ENCODE measurements at places on chromosomes 11 and 22.

GRCh38 chr22:45318558-45319323 is 9.0 kb downstream of the FAM118A start:
- no peak for DNase-seq

- no peak for DNase-seq
Observed at GRCh38 chr11:130431801-130432200, 3.4 kb upstream of the ADAMTS8 start.

- no peak for DNase-seq
Observed at GRCh38 chr11:2575591-2576051, 124.2 kb downstream of the KCNQ1OT1 start.

DNA sequence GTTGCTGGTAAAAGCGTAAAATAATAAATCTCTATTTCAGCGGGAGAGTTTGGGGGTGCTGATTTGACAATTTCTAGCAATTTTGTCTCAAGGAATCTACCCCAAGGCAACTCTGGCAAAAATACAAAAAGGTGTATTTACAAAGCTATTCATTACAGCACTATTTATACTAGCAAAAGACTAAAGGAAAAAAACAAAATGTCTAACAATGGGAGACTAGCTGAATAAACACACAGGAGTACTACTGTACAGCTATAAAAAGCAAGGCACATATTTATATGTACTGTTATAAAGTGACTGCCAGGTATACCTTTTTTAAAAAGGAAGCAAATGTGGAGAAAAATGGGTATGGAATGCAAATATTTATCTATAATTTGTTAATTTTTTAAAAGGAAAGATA is 32.7 kb downstream of the SLC35F2 start:
- DNase-seq: no peak

GRCh38 chr11:65778901-65779668 is 1.7 kb downstream of the AP5B1 start:
- no peak for DNase-seq

- DNase-seq: no peak
Observed at GRCh38 chr11:115848080-115848479, 343.9 kb upstream of the CADM1 start.

GRCh38 chr11:112398798-112399478 is 138.3 kb upstream of the PLET1 start:
- no peak for DNase-seq

GRCh38 chr11:67043572-67044349 is 12.9 kb upstream of the RHOD start:
- DNase-seq: no peak

- no peak for DNase-seq
Observed at GRCh38 chr11:78630561-78631303, 56.1 kb upstream of the NARS2 start.

DNA sequence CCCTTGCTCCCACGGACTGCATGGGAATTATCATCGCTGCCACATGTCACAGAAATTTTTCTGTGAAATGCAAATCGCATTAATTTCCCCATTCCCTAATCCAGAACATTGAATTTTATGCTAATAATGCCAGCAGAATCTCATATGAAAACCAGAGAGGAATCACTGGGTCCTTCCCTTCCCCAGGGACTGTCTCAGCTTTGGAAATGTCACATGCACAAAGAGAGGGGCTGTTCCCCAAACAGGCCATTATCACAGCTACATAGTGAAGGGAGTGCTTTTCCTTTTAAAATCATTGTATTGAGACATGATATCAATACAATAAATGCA is 954.5 kb downstream of the BRD1 start:
- no peak for DNase-seq

- DNase-seq: no peak
Observed at GRCh38 chr11:35160902-35161597, 22.1 kb downstream of the CD44 start.

DNA sequence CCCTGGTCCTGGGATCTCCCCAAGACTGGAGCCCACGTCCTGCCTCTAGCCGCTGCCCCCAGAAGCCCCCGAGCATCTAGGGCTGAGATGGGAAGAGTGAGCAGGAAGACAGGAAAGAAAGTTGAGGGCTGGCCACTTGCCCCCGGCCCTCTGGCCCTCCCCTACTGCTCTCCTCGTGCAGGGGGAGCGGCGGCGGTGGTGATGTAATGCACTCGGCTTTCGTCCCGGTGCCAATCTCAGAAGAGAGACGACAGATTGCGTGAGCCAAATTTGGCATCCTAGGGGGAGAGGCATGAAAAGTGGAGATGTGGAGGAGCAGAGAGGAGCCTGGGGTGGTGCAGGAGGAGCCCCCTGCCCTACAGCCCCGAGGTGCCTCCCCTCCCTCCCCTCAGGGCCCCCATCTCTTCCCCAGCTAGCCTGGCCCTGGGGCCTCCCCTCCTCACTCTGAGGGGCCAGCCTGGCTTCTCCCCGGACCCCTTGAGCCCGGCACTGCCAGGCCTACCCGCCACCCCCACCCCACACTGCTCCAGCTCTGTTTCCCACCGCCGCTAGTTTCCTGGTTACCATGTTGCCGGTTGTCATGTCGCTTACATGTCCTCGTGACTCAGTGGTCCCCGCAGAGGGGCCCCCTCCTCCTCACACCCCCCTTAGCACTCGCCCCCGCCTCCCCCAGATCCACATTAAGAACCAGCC is 2.5 kb downstream of the KCNJ4 start:
- no peak for DNase-seq

- DNase-seq: no peak
Observed at GRCh38 chr11:40030867-40031266, 1428.6 kb downstream of the LRRC4C start.

GRCh38 chr11:61133956-61134662 is 27.1 kb downstream of the VPS37C start:
- no peak for DNase-seq

DNA sequence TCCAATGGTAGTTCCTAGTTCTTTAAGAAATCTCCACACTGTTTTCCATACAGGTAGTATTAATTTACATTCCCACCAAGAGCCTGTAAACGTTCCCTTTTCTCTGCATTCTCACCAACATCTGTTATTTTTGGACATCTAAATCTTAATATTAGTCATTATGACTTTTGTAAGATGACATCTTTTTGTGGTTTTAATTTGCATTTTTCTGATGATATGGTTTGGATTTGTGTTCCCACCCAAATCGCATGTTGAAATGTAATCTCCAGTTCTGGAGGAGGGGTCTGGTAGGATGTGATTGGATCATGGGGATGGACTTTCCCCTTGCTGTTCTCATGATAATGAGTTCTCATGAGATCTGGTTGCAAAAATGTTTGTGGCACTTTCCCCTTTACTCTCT is 89.0 kb downstream of the MUC15 start:
- no peak for DNase-seq

- no peak for DNase-seq
Observed at GRCh38 chr11:82873919-82874333, 26.3 kb downstream of the PRCP start.

GRCh38 chr11:1000357-1001278 is 35.9 kb downstream of the MUC6 start:
- no peak for DNase-seq

DNA sequence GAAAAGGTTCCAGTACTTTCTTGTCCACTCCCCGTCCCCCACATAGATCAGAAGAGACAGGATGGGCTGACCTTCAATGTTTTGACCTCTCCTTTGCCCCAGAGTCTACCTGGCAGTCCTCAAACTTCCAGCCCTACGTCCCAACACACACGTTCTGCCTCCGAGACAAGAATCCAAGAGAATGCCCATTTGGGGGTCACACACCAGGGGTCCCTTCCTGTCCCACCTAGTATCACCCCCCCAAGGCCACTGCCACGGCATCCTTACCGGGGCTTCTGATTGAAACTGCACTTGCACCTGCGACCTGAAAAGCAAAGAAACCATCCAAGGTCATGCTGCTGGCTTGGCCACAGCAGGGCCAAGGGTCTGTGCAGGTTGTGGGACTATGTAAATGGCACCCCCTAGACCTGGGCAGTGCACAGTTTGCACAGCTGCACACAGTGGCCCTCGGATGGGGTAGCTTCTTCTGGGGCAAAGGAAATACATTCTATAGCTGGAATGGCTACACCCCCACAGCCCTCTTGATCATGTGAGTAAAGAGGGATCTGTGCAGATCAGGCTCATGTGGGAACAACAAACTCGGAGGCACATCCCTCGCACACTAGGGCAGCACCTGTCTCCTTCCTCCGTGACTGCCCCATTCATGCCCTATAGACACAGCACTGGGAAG is 16.5 kb upstream of the FXYD2 start:
- DNase-seq: no peak

GRCh38 chr22:35192129-35192918 is 65.0 kb upstream of the HMGXB4 start:
- no peak for DNase-seq

DNA sequence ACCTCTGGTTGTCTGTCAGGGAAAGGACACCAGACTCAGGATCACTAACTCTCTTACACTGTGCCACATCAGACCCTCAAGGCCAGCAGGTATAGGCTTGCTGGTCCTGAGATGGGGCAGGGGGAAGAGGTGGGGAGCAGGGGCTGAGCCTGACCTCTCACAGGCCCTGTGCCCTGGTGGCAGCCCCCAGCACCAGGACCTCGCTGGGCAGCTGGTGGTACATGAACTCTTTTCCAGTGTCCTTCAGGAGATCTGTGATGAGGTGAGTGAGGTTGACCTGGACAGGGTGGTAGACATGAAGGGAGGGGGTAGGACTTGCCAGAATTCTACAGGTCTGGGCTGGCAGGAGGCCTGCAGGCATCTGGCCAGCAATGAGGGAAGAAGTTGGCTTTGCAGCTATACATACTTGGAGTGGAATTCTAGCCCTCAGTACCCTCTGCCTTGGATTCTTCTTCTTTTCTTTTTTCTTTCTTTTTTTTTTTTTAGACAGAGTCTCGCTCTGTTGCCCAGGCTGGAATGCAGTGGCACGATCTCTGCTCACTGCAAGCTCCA is 1.4 kb downstream of the NUDT22 start:
- no peak for DNase-seq

GRCh38 chr22:47088480-47089158 is 326.2 kb downstream of the TBC1D22A start:
- DNase-seq: no peak

- no peak for DNase-seq
Observed at GRCh38 chr11:128687321-128687720, 6.6 kb upstream of the FLI1 start.

DNA sequence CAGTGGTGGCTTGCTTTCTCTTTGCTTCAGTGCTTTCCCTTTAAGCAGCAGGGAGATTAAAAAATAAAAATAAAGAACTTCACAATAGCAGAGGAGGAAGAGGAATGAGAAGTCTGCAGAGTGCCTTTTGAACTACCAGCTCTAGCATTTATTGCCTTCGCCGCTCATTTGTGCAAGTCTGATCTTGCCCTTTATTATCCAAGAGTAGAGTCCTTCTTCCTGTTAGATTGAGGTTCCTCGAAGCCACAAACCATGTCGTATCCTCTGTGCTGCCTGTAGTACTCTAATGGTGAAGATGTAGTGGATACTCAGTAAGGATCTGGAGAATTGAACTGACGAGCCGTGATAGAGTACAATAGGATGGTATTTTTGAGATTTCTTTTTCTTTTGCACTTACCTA is 101.2 kb upstream of the RAG2 start:
- no peak for DNase-seq

DNA sequence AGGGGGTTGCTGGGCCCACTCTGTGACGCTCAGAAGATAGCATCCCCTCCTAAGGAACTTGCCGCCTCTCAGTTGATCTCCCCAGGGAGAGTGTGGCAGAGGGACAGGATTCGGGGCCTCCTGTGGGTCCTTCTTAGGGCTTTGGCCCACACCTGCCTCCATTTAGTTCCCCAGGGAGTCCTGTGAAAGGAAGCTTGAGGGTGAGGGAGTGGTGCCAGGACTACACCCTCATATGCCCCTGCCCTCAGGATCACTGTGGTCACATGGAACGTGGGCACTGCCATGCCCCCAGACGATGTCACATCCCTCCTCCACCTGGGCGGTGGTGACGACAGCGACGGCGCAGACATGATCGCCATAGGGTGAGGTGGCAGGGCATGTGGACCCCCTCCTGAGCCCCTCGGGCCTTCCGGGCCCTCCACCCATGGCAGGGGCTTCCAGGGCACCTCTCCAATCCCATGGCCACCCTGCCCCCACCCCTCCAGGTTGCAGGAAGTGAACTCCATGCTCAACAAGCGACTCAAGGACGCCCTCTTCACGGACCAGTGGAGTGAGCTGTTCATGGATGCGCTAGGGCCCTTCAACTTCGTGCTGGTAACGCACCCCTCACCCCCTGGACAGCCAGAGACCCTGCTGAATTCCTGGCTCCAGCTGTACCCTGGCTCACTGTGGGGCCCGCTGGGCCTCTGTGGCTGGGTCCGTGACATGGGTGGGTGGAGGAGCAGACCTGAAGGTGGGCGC is 3.5 kb downstream of the INPP5J start:
- DNase-seq: no peak

GRCh38 chr11:59801981-59802638 is 8.5 kb downstream of the MRPL16 start:
- no peak for DNase-seq

DNA sequence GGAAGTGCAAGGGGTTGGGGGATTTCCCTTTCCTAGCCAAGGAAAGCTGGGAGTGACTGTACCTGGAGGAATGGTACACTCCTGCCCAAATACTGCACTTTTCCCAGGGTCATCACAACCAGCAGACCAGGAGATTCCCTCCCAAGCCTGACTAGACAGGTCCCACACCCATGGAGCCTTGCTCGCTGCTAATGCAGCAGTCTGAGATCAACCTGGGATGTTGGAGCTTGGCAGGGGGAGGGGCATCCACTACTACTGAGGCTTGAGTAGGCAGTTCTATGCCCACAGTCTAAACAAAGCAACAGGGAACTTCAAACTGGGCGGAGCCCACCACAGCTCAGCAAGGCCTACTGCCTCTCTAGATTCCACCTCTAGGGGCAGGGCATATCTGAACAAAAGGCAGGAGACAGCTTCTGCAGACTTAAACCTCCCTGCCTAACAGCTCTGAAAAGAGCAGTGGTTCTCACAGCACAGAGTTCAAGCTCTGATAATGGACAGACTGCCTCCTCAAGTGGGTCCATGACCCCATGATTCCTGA is 58.5 kb downstream of the SLC22A9 start:
- no peak for DNase-seq

DNA sequence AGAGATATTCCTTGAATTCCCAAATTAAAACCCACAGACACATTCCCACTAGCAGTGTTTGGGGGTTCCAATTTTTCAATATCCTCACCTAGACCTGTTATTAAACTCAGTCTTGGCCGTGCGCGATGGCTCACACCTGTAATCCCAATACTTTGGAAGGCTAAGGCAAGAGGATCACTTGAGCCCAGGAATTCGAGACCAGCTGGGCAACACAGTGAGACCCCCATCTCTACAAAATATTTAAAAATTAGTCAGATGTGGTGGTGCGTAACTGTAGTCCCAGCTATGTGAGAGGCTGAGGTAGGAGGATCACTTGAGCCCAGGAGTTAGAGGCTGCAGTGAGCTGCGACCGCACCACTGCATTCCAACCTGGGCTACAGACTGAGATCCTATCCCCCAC is 53.3 kb downstream of the RRAS2 start:
- DNase-seq: no peak

- DNase-seq: no peak
Observed at GRCh38 chr11:130473056-130473794, 24.8 kb downstream of the ADAMTS15 start.
